Activated B cell treated with CpG ODN at 0.5 μM for 24 hours (primary cell): ENCODE measurements at places on chromosomes 2 and 18. TPM values are rescaled to one million over a fixed set of nuclear protein-coding genes. Genes with fewer than 3 reads are reported as not detected.

DNA sequence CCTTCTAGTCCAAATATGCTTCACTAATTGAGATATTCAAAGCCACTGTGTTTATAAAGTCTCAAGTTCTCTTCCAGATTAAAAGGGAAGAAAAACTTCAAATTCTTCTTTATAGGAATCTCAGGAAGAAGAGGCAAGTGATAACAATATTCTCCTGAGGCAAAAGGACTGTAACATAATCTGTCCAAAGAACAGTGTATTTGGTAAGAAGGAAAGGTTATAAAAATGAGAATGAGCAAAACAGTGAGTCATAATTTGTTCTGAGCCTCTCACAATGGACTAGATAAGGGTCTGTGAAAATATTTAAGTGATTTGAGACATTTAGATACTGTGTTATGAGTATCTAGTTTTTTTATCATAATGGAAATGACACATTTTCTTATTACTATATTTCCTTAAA, 44.3 kb downstream of the SNRPD1 start:
- DNase-seq: no peak

- no peak for DNase-seq
These were observed 267.2 kb downstream of the LRRTM1 start for GRCh38 chr2:80037310-80037709.

DNA sequence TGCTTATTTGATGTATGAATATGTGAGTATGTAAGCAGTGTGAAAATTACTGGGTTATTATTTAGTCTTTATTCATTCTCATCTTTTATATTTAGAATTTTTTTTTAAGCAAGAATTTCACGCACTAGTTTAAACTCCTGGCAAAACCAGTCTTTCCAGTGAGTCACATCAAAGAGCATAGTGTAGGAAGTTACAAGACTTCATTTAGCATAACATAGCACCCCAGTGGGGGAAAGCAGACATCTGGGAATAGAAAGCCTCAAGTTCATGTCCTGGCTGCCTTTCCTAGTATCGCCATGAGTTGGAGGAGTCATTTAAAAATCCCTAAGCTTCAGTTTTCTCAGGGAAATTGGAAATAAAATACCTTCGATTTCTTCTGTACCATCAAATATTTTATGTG, 408.3 kb downstream of the NUP35 start:
- DNase-seq: no peak

DNA sequence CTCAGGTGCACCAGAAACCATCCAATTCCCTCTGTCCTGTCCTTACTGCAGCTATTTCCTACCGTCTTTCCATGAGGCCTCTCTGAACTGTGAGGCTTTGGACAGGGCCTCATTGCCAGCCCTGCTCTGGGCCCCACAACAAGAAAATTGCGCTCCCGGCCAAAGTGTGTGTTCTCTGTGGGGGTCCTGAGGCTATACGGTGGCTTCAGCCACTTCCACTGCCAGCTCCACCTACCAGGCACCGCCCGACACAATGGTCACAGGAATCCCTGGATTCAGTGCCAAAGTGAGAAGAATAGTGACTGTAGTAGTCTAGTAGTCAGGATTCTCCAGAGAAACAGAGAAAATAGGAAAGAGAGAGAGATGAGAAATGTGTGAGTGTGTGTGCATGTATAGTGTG, 140.2 kb downstream of the IRS1 start:
- no peak for DNase-seq

The ANKRD29 gene
- not detected in 2 replicates for total RNA-seq

The EGR4 gene
- 0.20 TPM in 1 of 2 replicates, not detected in the other for total RNA-seq

The EVX2 gene
- not detected in 2 replicates for total RNA-seq
